ENCODE measurements at places on chromosomes 3 and 15.

GRCh38 chr3:182392182-182392937, 400.9 kb upstream of the ATP11B start:
- DNase-seq = peak; percentile 52

DNA sequence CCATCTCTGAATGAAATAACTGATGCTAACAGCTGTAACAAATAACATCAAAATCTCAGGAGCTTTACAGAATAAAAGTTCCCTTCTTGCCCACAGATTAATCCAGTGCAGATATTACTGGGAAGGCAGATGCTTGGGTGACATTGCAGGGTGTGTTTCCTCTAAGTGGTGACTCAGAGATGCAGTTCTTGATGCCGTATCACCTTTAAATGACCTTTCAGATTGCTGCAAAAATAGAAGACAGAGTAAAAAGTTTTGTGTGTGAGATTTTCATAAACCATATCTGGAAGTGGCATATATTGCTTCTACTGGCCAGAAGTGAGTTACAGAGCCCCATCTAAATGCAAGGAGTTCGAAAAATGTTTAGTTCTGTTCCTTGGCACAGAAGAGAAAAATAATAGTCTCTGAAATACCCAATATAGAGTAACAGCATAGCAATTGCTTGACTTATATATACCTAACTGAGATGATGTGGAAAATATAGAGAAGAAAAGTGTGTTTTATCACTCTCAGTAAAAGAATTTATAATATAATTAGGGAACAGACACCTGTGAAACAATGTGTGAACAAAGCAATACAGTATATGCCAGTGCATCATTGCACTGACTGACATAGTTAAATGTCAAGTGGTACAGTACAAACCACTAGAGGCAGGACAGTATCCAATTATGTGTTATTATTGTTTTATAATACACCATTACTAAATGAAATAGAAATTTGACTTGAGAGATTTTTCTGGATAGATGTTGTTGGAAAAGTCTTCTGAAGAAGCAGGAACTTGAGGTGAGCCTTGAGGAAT, 430.7 kb upstream of the CBLB start:
- DNase-seq = no peak

DNA sequence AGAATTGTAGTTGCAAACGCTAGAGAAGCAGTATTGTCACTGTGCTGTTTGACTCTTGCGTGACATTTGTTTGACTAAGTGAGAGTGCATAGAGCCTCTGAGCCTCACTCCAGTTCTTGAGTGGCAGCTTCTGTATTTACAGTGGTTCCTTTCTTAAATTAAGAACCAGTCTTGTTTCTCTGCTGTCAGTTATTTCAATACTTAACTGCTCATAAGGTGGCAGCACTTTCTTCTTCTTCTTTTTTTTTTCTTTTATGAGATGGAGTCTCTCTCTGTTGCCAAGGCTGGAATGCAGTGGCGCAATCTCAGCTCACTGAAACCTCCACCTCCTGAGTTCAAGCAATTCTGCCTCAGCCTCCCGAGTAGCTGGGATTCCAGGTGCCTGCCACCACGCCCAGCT, 372.1 kb downstream of the LPP start:
- no peak for DNase-seq

DNA sequence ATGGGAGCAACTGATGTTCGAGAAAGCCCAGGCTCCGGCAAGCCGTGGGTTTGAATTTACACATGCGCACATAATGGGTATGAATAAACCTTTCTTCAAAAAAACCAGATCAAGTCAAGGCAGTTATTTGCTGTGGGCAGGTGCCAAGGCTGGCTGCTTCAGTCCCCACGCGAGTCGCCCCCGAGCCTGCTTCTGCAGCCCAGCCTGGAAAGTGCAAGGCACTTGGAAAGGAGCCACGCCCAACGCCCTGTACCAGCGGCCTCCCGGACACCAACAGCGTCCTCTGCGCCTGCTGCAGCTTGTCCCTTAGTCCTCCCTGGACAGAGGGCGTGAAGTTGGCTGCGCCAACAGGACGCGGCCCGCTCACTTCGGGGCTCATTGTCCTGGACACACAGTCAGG, 68.9 kb downstream of the KLF15 start:
- peak; percentile 35 for DNase-seq
